ENCODE measurements at places on chromosomes 13 and 19.

DNA sequence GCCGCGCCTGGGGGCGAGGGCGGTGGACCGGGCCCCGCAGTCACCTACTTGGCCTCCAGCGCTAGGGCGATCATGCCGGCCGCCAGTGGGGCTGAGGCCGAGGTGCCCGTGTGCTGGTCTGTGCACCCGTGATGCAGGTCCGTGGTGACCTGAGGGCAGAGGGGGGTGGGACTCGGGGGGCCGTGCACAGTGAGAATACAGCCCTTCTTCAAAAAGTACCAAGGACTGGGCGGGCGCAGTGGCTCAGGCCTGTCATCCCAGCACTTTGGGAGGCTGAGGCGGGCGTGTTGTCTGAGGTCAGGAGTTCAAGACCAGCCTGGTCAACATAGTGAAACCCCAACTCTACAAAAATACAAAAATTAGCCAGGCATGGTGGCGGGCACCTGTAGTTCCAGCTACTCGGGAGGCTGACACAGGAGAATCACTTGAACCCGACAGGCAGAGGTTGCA is 5.0 kb upstream of the C19orf25 start:
- no peak for DNase-seq

DNA sequence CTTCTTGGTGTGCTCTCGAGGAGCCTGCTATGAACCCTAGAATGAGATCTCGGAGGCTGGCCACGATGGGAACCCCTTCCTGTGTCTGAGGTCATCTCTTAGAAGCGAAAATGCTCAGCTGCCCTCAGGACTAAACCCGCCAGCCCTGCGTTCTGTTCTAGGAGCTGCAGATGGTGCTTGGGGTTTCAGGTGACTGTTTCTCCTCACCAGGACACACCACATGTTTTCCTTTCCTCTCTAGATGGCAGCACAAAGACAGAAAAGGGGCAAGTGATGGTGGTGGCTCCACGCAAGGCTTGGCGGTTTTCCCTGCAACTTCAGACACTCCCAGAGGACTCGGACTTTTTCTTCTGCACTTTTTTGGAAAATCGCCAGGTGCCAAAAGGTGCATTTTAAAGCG is 60.1 kb downstream of the RNASEH2B start:
- peak; percentile 7 for DNase-seq

DNA sequence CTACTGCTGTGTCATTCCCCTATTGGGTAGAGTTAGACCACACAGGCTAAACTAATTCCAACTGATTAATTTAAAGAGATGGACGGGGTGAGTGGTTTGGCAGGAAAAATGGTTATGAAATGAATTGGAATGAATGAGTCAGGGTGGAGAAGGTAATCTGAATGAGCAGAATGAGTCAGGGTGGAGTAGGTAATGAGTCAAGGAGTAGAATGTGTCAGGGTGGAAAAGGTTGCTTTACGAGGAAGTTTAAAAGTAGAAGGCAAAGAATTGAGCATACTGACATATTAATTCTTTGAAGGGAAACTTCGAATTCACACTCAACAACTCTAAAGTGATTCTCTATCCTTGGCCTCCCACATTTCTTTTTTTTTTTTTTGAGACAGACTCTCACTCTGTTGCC is 12.7 kb upstream of the ZNF121 start:
- DNase-seq: no peak

GRCh38 chr13:46288570-46289259 is 77.0 kb downstream of the LRRC63 start:
- peak; percentile 41 for DNase-seq

DNA sequence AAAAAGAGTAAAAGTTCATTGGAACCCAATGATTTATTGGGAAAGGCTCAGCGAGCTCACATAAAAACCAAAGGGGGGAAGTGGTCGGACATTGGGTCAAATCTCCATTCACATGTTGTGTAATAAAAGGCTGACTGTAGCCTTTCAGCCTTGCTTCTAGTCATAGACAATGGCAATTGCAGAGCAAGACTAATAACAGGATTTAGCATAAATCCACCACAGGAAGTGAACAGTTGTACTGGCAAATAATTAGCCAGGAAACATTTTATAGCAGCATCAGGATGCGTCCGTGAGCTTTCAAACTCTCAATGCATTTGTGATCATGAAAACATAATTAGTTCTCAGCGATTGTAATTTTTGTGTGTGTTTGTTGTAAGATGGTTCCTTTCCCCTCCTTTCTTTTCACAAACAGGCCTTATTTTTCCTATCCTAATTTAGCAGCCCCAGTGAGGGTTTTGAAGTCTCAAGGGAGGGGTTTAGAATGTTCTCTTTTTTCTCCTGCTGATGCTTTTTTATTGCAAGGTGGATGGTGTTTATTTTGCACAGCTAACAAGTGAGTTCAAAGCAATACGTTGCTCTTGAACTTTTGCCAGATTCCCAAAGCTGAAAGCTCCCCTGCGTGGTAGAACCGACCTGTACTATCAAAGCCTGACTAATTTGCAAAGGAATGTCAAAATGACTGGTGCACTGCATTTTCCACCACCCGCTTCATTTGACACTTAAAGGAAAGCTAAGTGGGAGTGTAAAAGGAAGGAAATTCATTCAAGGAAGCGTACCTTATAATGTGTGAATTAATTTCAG is 105.6 kb downstream of the SPRY2 start:
- peak; percentile 56 for DNase-seq

DNA sequence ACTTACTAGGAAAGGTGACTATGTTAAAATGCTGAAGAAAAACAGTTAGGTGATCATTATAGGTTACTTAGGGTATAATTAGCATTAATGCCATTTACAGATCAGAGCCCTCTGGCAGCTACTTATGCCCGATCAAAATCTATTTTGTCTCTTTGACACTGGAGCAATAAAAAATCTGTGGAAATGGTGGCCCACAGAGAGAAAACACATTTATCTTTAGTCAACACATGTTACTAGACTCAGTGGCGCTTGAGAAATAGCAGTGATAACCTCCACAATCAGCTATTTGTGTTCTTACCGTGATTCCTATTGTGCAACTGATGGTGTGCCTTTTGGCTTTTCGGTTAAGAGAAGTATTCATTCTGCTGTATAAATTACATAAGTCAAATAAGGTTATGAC is 1519.6 kb downstream of the PCDH9 start:
- DNase-seq: no peak

Measured in NCI-H1105 treated with DMSO at 0.1 percent for 48 hours (cell line).